ENCODE measurements at places on chromosomes 7 and 10.

DNA sequence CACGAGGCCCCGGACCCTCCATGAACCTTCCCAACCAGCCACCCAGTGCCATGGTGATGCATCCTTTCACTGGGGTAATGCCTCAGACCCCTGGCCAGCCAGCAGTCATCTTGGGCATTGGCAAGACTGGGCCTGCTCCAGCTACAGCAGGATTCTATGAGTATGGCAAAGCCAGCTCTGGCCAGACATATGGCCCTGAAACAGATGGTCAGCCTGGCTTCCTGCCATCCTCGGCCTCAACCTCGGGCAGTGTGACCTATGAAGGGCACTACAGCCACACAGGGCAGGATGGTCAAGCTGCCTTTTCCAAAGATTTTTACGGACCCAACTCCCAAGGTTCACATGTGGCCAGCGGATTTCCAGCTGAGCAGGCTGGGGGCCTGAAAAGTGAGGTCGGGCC, 90.6 kb upstream of the PDCD4 start:
- DNase-seq, result no peak

- no peak for DNase-seq
Measured at GRCh38 chr7:95737828-95738505, 34.4 kb upstream of the DYNC1I1 start.

DNA sequence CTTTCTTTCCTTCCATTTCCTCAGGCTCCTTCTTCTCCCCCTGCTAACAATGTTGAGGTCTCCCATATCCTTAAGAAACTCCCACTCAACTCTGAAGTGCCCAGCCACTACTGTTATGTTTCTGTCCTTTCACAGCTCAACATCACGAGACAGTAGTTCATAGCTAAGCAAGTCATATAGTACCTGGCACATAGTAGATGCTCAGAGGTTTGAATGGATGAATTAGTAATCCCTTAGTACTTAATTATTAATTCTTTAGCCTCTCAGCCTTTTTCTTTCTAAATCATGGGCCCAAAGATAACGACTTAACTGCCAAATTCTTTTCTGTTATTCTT, 22.6 kb downstream of the CSGALNACT2 start:
- no peak for DNase-seq

DNA sequence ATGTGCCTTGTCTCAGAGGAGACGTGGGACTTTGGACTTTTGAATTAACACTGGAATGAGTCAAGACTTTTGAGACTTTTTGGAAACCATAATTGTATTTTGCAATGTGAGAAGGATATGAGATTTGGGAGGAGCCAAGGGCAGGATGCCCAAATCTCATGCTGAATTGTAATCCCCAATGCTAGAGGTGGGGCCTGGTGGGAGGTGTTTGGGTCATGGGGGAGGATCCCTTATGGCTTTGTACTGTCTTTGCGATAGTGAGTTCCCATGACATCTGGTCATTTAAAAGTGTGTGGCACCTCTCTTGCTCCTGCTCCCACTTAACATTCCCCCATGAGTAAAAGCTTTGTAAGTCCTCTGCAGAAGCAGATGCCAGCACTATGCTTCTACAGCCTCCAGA, 39.2 kb downstream of the DNAJC9 start:
- no peak for DNase-seq

- DNase-seq, result no peak
Measured at GRCh38 chr7:100509231-100509630, 25.5 kb downstream of the NYAP1 start.

- no peak for DNase-seq
Measured at GRCh38 chr10:78299851-78300468, 266.3 kb downstream of the RPS24 start.

GRCh38 chr10:132975831-132976682, 33.7 kb upstream of the CFAP46 start:
- no peak for DNase-seq

- no peak for DNase-seq
Measured at GRCh38 chr7:135247746-135248471, 14.3 kb downstream of the STRA8 start.

GRCh38 chr10:57247271-57247670, 886.2 kb upstream of the ZWINT start:
- DNase-seq, result no peak

GRCh38 chr10:73593812-73594211, 2.7 kb upstream of the USP54 start:
- no peak for DNase-seq

DNA sequence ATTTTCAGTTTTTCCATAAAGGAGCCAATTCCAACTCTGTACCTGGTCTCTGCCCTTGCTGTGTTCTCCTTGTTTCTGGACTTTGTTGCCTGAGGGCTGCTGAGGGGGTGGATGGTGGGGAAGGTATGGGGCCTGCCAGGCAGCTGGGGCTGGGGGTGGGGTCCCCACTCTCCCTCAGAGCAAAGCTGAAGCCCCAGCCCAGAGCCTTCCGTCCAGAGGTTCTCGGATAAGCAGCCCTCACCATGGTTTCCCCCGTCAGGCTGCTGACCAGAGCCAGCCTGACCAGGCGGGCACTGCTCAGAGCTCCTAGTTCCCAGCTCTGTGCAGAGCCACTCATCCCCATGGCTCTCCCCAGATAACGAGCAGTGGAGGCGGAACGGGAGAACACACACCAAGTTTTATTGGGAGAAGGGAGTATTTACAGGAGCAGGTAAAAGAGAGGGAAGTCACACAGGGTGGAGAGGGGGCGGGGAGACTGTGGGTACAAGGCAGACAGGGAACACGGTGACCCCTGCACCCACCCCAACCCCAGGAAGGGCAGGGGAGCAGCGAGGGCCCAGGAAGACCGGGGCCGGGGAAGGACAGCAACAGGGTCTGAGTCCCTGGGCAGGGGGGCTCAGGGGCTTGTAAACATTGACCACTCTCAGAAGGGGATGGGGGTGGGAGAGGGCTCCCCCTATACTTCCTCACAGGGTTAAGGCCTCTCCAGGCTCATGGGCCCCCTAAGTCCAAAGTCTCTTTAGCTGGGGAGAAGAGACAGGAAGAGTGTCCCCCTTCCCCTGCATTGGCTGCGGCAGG, 5.8 kb downstream of the GNB2 start:
- DNase-seq, result no peak

- DNase-seq, result no peak
Measured at GRCh38 chr7:30485667-30486066, 7.1 kb upstream of the NOD1 start.

DNA sequence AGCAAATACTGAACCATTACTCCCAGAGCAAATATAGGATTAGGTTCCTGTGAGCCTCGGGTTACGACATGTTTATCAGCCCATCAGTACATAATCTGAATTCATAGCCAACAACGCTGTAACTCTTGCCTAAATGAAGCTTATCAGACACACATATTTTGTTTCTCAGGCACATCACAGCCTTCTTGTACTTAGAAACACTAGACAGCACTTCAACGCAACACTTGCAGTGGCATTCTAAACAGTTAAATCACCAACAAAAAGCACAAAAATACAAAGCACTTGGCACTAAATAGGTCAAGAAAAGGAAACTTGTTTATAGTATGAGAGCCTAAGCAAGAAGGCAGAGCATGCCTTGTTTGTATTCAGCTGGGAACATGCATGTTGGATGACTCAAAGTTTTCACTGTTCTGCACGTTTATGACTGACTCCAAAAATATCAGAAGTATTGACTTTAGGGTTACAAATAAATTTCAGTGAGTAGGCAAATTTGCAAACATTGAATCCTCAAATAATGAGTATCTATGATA, 75.0 kb downstream of the VPS50 start:
- DNase-seq, result no peak

- DNase-seq, result peak; percentile 36
Measured at GRCh38 chr7:17302575-17303142, 4.2 kb downstream of the AHR start.

GRCh38 chr10:71970331-71970730, 6.1 kb downstream of the CHST3 start:
- DNase-seq, result no peak

DNA sequence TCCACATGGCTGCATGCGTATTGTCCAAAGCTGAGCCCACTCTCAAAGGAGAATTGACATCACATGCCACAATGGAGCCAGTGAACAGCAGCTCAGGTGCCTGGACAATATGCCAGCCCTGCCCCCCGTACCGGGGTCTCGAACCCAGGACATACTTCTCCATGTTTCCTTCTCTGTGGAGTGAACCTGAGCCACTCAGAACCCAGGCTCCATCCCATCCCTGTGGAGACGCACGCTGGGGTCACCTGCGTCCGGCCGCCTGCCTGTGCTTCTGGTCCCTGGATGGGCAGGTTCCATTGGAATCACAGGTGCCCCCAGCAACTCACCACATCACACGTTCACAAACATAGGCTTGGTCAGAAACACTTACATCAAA, 229.8 kb downstream of the DNAJB6 start:
- no peak for DNase-seq

GRCh38 chr10:131438665-131439064, 127.1 kb upstream of the TCERG1L start:
- DNase-seq, result no peak

DNA sequence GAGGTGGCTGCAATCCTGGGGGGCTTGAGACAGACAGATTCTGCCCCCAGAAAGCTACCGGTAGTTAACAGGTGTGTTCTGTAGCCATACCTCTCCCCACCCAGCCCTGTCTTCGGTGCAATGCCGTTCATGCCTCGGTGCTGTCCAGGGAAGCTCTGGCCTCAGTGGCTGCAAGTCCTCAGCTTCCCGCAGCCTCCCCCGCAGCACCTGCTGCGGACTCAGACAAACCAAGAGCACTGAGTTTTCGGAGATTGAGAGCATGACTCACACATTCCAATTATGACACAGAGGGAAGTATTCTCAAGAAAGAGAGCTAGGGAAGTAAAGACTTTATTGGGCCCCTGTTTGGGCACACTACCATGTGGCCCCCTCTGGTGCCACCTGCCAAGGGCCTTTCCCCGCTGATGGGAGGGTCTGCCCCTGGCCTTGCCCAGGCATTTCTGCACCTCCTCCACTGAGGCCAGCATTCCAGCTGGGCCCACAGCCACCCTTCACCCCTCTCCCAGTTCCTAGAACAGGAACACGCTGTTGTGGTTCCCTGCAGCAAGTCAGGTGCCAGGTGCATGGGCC, 30.2 kb upstream of the EZH2 start:
- DNase-seq, result no peak

DNA sequence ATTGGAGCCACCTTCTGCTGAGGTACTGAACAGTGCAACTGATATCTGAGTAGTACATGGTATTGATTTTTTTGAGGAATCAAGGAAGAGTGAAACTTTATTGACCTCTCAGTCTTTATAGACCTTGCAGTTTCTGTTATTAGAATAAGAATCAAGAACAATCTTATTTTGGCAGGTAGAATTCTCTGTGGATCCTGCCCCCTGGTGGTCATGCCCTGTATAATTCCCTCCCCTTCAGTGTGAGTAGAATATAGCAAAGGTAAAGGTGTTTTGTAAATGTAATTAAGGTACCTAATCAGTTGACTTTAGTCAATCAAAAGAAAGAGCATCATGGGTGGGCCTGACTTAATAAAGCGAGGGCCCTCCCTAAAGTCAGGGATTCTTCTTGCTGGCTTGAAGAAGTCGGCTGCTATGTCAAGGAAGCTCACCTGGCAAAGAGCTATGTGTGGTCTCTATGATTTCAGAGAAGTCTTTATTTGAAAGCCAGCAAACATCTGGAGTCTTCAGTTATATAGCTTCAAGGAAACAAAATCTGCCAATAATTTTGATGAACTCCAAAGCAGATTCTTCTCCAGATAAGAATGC, 142.8 kb downstream of the LSM5 start:
- DNase-seq, result no peak

- DNase-seq, result no peak
Measured at GRCh38 chr10:112713411-112713810, 236.6 kb upstream of the TCF7L2 start.

- DNase-seq, result no peak
Measured at GRCh38 chr10:97182288-97182990, 3.3 kb downstream of the SLIT1 start.

GRCh38 chr10:65416094-65416493, 1509.7 kb upstream of the LRRTM3 start:
- no peak for DNase-seq

DNA sequence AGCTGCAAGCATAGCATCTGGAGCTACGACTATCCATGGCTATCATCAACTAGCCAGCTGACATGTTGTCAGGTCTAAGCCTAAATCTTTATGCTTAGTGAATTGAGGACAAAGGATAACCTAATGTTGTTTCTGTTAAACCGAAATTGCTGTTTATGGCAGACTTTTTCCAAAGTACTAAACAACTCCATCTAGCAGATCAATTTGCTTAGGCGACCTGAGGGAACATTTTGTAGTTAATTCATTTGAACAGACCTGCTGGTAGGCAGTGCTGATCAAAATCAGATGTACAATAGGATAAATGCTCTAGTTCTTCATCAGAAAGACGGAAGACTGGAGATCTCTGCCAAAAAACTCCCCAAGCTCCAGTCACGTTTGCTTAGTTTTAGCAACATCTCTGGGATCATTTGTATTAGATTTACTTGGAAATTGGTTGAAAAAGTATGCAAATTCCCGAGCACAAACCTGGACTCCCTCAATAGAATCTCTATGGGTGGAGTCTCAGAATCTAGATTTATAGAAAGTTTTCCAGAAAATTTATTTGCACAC, 301.6 kb upstream of the NRP1 start:
- no peak for DNase-seq

GRCh38 chr7:74483402-74484336, 30.0 kb downstream of the GTF2IRD1 start:
- DNase-seq, result no peak

DNA sequence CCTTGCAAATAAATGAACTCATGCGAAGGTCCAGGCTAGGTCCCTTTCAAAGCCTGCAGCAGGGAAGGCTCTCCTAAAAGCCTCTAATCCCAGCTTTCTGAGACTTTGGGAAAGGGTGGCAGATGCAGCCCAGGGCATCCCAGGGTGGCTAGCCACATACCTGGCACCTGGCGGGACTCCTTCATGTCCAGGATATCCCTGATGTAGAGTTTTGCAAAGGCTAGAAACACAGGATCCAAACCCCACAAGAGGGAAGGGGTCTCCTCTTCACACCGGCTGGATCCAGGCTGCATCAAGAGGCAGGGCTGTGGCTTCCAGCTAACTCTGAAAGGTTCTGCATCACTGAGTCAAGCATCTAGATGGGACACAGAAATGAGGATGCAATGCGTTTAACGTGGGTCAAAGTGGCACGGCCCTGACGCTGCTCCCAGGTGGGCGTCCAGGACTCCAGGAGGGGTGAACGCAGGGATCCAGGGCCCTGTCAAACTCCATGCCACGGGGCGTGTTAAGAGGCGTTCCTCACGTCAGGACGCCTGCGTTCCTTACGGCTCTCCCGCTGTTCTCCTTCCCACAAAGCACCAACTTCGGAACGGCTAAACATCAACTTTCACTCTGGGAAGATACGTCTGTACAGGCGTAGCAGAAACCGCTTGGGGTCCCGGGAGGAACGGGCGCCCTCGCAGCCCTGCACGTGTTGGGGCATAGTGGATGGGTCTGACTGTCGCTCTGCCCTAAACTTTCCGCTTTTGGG, 507 bp downstream of the STN1 start:
- DNase-seq, result no peak

GRCh38 chr7:40621592-40621998, 486.8 kb downstream of the SUGCT start:
- no peak for DNase-seq

DNA sequence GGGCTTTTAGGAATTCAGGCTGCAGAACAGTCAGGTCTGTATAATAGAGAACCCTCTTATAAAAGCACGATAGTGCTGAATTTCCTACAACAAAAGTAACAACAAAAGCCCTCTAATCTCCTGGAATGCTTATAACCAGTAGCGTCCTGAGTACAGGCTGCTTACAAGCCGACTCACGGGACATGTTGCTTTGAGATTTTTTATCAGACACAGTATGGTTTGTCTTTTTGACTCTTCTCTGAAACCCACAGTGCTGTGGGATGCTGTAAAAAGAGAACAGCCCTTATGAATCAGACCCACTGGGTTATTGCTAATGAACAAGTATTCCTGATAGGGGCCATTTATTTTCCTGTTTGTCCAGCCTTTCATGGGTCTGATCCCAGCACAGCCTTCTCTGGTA, 59.4 kb downstream of the PLPP4 start:
- DNase-seq, result no peak
